ENCODE measurements at places on chromosomes 5 and 9.

- no peak for DNase-seq
Measured at GRCh38 chr9:80030801-80031200, 459.0 kb downstream of the TLE4 start.

DNA sequence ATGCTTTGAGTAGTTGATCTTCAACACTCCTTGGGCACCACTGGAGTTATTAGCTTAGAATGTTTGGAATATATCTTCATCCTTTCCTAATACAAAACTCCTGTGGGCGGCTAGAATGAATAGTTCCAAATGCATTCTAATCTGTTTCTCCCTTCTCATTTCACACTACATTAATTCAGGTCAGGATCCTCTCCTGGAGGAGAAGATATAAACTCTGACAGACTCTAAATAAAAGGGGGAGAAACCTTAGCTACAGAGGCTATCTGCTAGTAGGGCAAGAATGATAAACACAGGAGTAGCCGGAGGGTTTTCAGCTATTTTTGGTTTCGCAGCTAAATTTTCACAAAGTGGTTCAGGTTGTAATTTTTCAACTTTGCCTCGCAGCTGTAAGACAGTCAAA is 45.2 kb upstream of the FAM240B start:
- no peak for DNase-seq

DNA sequence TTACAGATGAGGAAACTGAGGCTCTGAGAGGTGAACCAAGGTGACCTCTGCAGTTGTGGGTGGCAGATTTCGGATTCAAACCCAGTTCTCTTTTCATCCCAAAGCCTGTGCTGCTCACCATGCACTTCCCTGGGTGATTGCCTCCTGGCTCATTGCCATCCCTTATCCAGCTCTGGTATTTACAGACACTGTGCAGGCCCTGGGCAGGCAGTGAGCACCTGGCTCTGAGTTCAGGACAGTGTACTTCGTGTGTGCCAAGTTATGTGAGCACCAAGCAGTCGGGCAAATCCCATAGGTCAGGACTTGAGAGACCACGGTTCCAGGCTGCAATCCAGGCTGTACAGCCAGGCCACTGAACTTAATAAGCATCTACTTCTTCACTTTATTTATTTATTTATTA is 1.4 kb downstream of the LRSAM1 start:
- DNase-seq = peak; percentile 67

DNA sequence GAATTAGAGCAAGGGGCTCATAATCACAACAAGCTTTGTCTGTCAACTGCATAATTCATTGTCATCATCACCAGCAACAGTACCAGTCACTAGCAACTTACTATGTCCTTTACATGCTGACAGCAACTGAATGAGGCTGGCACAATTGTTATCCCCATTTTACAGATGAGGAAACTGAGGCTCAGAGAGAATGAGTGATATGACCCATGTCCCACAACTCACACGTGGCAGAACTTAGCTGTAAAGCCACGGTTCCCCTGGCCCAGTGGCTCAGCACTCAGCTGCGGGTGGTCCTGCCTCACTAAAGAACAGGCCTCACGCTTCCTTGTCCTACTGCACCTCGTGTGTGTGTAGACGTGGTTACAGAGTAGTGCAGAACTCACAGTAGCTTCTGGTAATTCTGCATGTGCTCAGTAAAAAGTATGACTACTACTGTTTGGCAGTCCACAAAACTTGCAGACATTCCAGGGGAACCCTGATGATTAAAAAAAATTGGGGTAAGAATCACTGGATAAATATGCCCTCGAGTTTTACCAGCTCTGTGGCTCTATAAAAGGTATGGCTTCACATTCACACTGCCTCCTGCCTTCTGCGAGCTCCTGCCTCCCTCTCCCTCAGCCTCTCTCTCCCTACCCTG is 30.2 kb downstream of the AFAP1L1 start:
- DNase-seq = peak; percentile 49

GRCh38 chr5:168875832-168876231 is 296.7 kb upstream of the PANK3 start:
- DNase-seq = peak; percentile 77

DNA sequence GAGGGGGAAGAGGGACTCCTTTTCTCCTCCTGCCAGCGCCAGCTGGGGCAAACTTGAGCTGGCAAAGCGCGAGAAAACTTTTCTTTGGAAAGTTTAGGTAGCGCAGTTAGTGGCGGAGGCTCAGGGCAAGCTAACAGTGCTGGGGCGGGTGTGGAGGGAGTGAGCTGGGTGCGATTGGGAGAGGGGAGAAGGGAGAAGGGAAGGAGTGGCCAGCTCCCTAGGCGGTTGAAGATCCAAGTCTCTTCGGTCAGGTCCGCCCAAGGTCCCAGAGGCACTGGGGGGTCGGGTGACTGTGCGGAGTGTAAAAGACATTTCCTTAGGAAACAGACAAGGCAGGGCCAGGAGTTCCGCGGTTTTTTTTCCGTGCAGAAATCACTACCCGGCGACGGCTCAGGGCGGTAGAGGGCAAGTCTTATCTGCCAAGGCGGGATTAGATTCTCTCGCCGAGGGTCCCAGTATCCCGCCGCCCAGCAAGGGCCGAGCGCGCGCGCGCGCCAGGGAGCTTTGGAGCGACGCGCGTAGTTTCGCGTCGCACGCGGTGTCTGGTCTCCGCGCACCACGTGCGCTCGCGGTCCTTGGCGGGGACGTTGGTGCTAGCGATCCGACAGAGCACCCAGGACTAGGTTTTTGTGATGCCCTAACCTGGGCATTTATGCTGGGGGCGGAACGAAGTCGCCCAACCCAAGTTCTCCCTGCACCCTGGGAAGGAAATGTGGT is 33.6 kb upstream of the NFIB start:
- no peak for DNase-seq

- DNase-seq = no peak
Measured at GRCh38 chr9:27117489-27118135, 8.6 kb downstream of the TEK start.

GRCh38 chr5:10162468-10162867 is 87.2 kb downstream of the ATPSCKMT start:
- no peak for DNase-seq

DNA sequence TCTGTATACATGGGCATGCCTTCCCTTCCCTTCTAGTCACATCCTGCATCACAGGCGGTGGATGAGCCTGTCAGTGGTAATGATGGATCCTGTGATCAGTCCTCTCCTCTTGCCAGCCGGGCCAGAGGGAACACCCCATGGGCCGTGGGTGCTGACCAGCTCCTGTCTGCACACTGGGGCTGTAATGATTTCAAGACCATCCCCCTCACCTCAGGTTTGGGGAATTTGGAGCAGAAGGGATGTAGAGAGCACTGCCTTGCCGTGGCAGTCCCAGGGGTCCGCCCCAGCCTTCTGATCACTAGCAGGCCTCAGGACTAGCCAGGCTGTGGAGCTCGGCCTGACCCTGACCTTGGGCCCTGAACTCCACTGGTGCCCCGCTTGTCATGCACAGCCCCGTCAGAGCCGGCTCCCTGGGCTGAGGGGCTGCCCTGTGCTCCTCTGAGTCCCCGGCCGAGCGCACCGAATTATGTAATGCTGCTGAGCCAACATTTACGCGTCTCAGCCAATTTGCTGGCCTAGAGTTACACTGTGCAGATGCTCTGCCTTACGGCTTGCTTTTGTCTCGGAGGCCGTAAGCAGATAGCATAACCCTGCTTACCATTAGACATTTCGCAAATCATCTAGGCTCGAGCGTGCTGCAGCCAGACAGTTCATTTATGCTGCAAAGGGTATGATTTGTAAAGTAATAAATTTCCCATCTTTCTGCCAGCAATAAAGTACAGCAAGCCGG is 155.3 kb downstream of the MACROH2A1 start:
- DNase-seq = peak; percentile 73

GRCh38 chr5:59003641-59004040 is 420.8 kb downstream of the RAB3C start:
- DNase-seq = no peak

DNA sequence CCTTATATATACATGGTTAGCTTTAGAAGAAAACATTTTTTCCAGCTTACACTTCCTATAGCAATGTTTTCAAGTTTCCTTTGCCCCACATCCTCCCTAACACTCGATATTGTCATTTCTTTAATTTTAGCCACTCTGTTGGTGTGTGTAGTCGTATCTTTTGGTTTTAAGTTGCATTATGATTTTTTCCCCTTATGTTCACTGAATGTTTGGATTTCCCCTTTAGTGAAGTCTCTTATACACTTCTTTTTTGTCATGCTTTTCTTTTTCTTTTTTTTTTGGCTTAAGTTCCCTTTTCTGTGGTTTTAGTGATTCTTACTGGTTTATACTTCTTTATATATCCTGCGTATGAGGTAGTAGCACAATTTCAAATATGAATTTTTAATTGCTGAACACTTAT is 58.8 kb downstream of the KDM4C start:
- DNase-seq = no peak

- peak; percentile 76 for DNase-seq
Measured at GRCh38 chr9:5510360-5510931, at the start of gene PDCD1LG2. Gene PDCD1LG2 (plus strand): TSS chr9:5510531. CDS start chr9:5522547, 12,016 bp downstream.

DNA sequence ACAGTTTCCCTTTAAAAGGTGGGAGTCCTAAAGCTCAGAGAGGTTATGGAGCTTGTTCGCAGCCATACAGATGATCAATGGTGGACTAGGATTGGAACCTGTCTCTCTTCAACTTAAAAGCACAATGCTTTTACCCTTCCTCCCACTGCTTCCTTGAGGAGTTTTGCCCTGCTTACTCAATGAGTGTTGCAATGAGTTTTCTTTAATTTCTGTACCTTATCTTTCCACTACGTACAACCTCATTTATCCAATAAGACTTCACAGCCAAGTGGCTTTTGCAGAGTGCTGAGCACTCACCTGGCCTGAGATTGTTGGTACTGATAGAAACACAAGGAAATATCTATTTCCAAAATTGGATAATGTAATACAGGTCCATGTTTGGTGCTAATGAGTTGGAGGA is 64.7 kb upstream of the ANKRD55 start:
- DNase-seq = peak; percentile 72

- no peak for DNase-seq
Measured at GRCh38 chr5:2579126-2579525, 172.4 kb downstream of the IRX2 start.

DNA sequence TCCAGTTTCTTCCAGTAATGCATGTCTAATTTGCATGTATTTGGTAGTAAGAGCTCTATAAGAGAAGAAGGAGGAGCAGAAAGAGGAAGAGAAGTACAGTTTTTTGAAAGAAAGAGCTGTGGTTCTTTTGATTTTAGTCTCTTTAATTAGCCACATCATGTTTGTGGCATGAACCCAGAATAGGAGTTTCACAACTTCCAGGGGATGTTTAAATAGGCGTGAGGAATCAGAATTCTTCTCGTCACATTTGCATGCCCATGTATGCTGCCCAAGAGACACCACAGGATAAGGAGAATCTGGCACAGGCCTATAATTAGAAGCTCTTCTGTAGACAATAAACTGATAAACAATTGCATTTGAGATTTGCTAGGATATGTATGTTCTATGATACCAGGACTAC is 78.7 kb downstream of the GAS1 start:
- no peak for DNase-seq

- DNase-seq = no peak
Measured at GRCh38 chr5:177530638-177531037, 13.9 kb upstream of the DDX41 start.

GRCh38 chr9:86186696-86187095 is 72.8 kb downstream of the C9orf153 start:
- DNase-seq = no peak

GRCh38 chr5:53087621-53088121 is 21.9 kb downstream of the MOCS2 start:
- DNase-seq = no peak

DNA sequence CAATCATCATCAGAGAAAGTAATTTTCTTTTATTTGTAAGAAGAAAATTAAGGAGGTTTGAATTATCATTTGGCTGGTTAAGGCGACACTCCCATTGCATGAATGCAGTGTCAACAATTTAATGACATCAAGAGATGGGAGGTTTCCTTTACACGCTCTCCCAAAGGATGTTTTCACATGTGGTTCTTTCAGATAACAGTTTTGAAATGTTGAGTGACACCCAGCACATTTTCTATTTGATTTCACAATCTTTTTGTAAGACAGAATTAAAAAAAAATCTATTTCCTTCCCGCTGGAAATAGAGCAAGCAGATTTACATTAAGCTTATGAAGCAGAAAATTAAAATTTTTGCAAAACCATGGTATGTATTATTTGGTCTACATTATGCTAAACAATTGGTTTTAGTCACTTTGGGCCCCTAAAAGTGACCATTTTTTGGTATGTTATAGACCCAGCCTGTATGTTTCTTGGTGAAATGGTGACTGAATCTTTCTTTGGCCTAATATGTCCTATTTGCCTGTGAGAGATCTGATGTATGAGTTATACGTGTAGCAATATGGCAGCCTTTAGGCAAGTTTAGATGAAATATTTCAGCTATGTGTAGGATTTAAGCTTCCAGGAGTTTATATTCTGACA is 18.9 kb upstream of the ANKRD55 start:
- DNase-seq = peak; percentile 66

DNA sequence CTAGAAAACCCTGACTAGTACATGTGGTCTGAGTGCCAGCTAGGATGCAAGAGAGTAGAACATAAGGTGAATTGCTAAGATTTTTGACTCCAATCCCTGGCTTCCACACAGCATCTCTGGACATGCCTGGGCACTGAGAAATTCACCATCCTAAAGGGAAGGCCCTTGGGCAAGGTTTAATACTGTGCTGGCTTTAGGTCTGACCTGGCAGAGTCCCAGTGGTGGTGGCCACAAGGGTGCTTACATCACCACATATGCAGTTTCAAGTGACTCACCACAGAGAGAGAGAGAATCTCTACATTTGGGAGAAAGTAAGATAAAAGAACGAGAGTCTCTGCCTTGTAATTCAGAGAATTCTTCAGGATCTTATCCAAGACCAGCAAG is 661.6 kb upstream of the C9orf72 start:
- DNase-seq = peak; percentile 69

GRCh38 chr9:72362118-72362531 is 2.9 kb downstream of the ZFAND5 start:
- DNase-seq = peak; percentile 54

DNA sequence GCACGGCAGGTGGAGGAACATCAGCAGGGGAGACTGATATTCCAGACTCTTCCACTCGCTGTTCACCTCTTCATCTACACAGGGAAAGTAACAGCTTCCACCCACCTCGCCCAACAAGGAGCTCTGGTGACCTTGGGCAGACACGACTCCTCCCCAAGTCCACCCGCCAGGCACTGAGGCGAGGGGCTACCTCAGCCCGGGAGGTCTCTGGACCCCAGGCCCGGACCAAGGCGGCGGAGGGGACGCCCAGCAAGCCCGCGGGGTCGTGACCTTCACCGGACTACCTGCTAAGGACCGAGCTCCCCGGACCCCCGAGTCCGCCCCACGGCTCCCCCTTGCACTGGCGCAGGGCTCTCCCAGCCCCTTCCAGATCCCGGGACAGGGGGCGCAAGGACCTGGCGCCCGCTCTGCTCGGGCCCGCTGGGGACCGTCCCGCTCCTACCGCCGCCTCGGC is 70.2 kb upstream of the LPCAT1 start:
- no peak for DNase-seq

DNA sequence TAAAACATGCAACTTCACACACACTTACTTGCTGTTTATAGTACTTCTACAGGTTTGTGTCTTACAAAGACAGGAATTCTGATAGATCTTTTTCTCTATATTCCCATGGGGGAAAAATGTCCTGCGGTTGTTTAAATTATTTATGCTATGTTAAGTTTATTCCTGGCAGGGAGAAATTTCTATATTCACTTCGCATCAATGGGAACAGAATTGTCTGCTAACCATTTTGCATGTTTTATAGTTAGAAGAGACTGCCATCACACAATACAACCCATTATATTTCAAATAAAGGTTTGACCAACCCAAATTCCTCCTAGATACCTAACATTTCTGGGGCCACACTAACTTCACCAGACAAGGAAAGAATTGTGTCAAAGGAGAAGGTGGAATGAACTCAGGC is 110.0 kb upstream of the PRR16 start:
- no peak for DNase-seq

All from amniotic epithelial cell (primary cell).